Amniotic stem cell (primary cell): ENCODE measurements at places on chromosomes 3 and 15.
A peak's percentile ranks its signal among the peaks of the same experiment; 100 is the strongest.

DNA sequence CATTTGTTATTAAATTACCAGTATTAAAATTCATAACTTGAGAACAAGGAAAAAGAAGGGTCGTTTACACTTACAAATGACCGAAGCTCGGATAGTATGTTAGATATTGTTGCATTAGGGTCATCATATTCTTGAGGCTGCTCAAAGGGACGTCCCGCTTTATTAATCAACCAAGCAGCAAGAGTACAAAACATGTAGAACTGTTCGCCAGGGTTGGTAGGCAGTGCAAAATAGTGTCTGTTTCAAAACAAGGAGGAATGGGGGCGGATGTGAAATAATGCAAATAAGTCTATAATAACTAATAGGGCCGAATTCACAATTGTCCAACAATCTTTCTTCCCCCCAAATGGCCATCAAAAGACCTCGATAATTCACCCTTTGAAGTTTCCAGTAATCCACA, 2.9 kb downstream of the IFT57 start:
- DNase-seq: no peak

DNA sequence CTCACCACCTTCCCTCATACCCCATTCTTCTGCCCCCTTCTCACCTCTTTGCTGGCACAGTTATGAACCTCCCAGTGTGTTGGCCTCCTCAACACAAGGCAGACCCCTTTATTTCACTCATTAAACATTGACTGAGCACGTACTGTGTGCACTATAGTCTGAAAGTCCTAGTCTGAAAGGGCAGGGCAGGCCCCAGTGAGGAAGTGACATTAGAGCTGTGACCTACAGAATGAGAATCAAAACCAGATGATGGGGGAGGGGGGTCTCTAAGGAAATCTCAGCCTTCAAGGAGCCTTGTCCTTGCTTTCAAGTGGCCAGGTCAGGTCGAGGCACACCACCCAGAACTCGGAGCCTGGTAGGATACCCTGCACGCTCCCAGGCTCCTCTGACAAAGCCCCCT, 3.5 kb downstream of the SLC28A1 start:
- no peak for DNase-seq

DNA sequence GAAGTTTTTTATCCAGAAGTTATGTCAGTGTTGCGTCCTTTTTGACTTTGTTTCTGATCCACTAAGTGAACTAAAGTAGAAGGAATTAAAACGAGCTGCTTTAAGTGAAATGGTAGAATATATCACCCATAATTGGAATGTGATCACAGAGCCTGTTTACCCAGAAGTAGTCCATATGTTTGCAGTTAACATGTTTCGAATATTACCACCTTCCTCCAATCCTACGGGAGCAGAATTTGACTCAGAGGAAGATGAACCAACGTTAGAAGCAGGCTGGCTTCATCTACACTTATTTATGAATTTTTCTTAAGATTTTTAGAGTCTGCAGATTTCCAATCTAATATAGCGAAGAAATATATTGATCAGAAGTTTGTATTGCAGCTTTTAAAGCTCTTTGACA, 57.6 kb downstream of the DNAH1 start:
- no peak for DNase-seq

- DNase-seq: no peak
Observed at GRCh38 chr3:37295925-37296324, 121.5 kb upstream of the LRRFIP2 start.

- DNase-seq: no peak
Observed at GRCh38 chr15:77048135-77048876, 22.6 kb downstream of the TSPAN3 start.

- no peak for DNase-seq
Observed at GRCh38 chr3:154776549-154777225, 303.4 kb upstream of the MME start.

GRCh38 chr3:184568560-184568923, 7.0 kb downstream of the EPHB3 start:
- DNase-seq: no peak

DNA sequence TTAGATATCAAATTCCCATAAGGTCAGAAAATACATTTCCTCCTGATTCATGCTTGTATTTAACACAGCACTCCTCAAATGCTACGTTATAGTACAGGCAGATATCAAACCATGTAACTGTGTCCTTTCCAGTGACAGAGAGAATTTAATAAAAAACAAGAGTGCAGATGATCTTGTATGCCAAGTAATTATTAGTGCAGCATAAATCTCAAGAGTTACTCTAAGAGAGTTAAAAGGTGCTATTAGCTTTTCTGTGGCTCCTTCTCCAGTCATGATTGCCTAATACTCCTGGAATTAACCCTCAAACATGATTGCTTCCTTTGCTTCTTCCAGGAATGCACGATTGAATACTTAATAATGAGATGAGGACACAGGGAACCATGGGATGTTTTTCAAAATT, 413.0 kb upstream of the DPH6 start:
- no peak for DNase-seq

DNA sequence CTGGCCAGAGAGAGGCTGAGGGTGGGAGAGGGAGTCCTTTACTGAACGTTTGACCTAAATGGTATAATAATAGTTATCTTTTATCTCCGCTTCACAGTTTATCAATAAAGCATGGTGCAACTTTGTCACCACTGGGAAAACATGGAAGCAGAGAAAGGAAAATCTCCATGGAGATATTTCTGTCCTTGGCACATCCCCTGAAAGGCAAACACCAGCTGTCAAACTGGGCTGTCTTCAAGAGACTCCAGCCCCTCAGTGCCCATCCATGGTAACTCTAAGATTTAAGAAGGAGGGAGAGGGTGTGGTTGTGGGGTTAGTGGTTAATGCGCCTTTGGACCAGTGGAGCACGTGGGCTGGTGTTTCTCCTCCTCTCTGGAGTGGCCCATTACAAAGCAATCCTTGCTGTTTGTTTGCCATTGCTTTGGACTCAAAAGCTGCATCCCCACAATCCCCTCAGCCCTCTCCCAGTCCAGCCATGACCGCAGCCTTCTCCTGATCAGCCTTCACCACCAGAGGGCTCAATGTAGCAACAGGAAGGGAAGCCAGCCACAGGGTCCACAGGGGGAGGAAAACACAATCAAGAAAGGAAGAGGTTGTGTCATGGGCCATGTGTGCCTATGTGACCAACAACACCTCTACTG, 38.2 kb upstream of the FAM174B start:
- DNase-seq: no peak

GRCh38 chr15:39581793-39582285, 960 bp downstream of the THBS1 start:
- peak; percentile 76 for DNase-seq
